Amniotic stem cell (primary cell): ENCODE measurements at places on chromosomes 3 and 15.

GRCh38 chr3:189295089-189295488, 123.3 kb downstream of the TPRG1 start:
- no peak for DNase-seq

DNA sequence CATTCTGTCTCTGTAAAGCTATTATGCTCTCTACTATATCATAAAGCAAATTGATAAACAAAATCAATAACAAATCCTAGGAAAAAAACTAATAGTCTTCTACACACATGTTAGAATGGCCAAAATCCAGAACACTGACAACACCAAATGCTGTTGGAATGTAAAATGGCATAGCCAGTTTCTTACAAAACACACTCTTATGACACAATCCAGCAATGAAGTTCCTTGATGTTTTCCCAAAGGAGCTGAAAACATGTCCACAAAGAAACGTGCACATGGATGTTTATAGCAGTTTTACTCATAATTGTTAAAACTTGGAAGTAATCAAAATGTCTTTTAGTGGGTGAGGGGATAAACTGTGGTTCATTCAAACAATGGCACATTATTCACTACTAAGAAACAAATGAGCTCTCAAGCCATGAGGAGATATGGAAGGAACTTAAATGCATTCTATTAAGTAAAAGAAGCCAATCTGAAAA, 32.7 kb downstream of the CADM2 start:
- no peak for DNase-seq

- DNase-seq: no peak
Observed at GRCh38 chr3:118511402-118511801, 523.2 kb downstream of the IGSF11 start.

DNA sequence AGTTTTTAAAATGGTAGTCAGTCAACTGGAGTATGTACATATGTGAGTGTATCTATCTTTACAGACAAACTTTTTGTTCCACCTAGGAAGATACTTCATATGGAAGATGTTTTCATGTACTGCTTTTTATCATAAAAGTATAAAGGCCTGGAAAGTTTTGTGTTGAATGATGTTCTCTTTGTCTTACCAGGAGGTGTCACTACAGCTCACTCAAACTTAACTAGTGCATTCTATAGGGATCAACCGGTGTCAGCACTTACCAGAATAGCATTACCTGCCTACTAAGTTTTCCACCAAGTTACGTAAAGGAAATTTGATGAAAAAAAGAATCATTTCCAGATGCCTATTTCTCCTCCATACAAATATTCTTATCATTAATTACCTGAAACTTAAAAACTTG, 522.6 kb upstream of the SEMA6D start:
- no peak for DNase-seq

- DNase-seq: peak; percentile 69
Observed at GRCh38 chr3:195546130-195546560, 3.0 kb upstream of the PPP1R2 start.

DNA sequence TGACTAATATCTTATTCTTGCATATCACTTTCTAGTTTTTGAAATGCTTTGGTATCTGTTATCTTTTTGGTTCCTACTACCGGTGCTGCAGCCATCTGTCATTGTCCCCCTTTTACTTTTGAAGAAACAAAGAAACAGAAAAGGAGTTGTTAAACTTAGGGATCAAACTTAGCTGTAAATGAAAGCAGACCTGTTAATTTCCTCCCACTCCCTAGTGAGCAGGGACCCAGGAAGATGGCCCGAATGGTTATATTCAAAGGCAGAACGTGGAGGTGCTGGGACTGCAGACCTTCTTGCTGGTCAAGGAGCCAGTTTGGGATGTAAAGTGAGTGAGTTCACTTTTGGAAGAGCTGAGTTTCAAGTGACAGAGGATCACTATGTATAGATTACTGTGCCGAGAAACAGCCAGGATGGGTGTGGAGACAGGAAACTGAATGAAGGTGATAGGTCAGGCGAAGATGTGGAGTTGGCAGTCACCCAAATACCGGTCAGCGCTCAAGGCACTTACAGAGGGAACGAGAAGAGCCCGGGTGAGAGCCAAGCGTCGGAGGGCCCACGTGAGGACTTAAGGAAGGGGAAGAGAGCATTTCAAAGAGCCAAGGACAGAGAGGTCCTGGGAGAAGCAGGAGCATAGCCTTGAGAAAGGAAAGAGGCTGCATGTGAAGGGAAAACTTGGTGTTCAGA, 20.1 kb downstream of the KBTBD8 start:
- DNase-seq: no peak

GRCh38 chr3:42728668-42729364, 26.2 kb upstream of the HHATL start:
- no peak for DNase-seq

- DNase-seq: no peak
Observed at GRCh38 chr3:153552887-153553604, 391.0 kb downstream of the RAP2B start.

GRCh38 chr3:193556841-193557240, 2.1 kb upstream of the ATP13A4 start:
- DNase-seq: no peak

DNA sequence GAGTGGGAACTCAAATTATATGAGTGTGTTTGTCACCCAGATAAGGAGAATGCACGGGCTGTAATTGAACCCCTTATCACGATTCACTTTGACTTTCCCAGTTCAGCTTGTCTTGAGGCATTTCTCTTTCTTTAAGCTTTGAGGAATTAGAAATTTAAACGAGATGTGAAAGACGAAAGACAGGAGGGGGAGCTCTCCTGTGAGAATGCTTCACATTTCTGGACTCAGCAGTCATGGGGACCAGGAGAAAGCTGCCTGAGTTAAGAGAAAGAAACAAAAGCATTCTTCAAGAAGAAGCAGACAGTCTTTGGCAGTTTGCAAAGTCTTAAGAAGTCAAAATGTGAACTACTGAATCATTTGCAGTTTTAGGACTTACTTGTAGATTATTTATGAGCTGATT, 205.6 kb downstream of the NECTIN3 start:
- peak; percentile 26 for DNase-seq

DNA sequence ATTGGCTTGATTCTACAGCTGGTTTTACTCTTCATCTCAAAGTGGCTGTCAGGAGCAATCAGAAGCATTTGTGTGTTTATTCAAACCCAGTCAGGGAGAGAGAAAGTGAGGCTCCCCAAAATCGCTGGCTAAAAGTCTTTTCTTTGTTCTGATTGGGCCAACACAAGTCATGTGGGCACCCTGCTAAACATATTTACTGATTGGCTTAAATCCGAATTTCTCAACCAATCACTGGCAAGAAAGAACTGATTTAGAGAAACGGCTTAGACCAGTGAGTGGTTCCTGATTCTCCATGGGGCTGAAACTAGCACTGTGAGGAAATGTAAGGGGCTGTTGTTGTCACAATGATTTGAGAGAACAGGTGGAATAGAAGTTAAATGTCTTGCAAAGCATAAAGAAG, 98.9 kb upstream of the PDZRN3 start:
- no peak for DNase-seq

- DNase-seq: no peak
Observed at GRCh38 chr15:96331144-96331944, 844 bp downstream of the NR2F2 start.

DNA sequence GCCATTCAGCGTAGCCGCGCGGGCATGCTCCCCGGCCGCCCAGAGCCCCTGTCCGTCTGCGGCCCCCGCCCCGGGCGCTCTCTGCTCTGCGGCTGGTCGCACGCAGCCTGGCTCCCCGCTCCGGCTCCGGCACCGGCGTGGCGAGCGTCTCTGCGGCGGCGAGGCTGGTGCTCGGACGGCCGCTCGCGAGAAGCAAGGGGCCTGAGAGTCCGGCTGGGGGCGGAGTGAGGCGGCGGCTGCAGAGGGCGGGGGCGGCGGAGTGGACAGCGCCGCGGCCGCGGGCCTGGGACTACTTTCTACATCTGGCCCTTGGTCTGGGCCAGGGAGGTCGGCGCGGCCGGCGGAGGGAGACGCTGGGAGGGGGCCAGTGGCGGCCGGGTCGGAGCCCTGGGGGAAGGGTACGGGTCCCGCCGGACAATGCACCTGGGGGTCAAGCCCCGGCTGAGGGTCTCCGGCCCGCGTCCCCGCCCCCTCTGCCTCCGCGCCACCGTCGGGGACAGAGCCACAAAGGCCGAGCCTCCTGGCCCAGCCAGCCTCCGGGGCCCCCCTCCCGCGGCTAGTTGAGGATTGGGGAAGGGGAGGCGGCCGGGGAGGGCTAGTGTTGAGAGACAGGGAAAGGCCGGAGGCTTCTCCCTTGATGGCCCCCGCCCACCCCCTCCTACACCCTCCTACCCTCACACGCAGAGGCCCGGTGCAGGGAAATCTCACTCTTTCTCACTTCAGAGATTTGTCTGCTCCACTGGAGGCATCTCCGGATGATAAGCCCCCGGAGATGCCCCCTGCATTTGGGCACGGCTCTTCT, at the start of gene PRTG:
Gene PRTG, minus strand, starts transcription at position 226 of the 802 bp plus-strand sequence. Its CDS starts 221 bp downstream, at position 5.
- DNase-seq: peak; percentile 29

DNA sequence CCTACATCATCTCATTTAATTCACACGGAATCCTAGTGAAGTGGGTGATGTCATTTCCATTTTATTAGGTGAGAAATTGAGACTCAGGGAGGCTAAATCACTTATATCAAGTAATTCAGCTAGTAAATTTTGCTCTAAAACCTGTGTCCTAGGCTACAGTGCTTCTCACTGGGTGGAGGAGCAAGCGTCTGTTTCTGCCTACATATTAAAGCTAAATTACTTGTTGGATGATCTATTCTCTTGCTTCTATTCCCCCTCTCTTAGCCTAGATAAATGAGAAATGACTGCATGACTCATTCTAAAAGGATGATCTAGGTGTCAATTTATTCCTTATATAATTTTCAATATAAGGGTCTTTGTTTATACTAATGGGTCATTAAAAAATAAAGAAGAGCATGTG, 37.8 kb upstream of the RBP1 start:
- no peak for DNase-seq

DNA sequence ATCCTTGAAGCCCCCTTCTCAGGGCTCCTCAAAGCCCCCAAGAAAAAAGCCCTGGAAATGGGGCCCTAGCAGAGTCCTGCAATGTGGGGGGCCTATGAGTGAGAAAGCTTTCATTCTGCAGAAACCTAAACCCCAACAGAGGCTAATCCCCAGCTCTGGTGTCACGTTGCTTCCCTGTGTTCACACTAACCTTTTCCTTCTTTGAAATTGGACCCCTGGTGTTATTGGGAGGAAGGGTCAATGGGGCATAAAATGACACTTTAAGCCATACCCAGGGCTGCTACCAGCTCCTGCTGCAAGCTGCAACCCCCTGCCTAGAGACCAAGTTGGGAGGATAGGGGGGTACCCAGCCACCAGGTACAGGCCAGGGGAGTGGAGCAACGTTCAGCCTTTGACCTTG, 2.1 kb downstream of the CYP1A2 start:
- no peak for DNase-seq

DNA sequence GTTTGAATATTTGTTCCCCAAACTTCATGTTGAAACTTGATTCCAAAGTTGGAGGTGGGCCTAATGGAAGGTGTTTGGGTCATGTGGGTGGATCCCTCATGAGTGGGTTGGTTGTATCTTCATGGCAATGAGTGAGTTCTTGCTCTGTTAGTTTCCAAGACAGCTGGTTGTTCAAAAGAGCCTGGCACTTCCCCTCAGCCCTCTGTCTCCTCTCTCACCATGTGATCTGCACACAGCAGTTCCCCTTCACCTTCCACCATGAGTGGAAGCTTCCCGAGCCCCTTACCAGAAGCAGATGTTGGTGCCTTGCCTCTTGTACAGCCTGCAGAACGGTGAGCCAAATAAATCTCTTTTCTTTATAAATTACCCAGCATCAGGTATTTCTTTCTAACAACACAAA, 327.1 kb upstream of the SLCO3A1 start:
- no peak for DNase-seq

DNA sequence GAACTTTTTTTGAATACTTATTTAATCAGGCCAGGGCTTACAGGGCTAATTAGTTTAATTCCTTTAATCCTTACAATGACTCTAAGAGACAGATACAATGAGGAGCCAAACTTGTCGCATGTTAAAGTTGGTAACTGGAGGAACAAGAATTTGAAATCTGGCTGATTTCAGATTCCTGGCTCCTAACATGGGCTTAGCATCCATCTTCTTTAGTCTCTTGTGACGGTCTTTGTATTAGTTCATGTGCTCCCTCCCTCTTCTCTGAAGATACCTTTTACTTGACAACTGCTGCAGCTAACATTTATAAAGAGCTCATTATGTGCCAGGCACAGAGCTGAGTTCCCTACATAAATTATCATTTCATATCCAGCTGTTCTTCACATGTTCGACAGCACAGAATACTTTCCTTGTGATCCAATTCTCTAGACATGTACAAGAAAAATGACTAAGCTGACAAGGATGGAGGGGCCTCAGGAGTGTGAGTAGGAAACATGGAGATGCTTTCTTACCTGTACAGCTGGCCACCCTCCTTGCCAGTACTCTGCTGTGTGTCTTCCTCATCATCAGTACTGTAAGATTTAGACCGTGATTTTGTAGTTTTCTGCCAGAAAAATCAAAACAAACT, 206.8 kb upstream of the STRIT1 start:
- DNase-seq: no peak

DNA sequence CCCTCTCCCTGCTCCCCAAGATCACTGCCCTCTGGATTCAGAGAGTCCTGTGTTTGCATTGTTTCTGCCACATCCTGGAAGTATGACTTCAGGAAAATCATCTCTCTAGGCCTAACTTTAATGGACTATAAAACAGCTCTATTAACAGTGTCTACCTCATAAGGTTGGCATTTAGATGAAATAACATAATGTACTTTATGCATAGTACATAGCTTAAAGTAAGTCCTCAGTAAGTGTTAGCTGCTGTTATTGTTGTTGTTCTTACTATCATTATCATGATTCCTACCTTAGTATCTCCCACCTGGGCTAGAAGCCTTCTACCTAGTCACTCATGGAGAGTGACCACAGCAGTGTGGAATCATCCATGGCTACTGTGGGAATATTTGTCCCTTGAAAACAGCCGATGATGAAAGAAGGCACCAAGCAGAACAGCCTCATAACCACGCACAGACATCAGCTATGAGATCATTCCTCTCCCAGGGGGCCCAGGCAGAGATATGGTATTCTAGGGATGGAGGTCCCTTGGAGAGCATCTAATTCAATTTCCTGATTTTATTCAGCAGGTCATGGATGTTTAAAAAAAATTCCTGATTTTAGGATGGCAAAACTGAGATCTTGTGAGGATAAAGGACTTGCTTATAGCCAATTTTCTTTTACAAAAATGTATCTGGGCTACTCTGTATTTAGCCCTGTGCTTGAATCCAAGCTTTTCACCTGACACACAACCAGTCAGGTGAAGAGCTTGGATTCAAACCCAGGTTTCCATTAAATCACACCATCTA, 1.9 kb downstream of the FSD2 start:
- no peak for DNase-seq

- DNase-seq: no peak
Observed at GRCh38 chr3:49563040-49563578, 8.8 kb downstream of the BSN start.

DNA sequence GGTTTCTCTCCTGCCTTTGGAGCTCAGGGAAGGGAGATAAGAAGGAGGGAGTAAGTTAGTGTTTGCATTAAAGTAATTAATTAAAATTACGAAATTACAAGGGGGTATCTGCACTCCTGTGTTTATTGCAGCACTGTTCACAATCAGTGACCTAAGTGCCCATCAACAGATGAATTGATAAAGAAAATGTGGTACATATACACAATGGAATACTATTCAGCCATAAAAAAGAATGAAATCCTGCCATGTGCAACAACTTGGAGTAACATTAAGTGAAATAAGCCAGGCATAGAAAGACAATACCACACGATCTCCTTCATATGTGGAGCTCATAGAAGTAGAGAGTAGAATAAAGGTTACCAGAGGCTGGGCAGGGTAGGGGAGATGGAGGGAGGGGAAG, 202.0 kb downstream of the SHQ1 start:
- no peak for DNase-seq
